ENCODE measurements at places on chromosomes 12 and 14.

- no peak for DNase-seq
Measured at GRCh38 chr12:53938326-53939140, at the start of gene HOXC13. Gene HOXC13, plus strand, starts transcription at chr12:53938831. Its CDS starts 76 bp downstream, at chr12:53938907.

DNA sequence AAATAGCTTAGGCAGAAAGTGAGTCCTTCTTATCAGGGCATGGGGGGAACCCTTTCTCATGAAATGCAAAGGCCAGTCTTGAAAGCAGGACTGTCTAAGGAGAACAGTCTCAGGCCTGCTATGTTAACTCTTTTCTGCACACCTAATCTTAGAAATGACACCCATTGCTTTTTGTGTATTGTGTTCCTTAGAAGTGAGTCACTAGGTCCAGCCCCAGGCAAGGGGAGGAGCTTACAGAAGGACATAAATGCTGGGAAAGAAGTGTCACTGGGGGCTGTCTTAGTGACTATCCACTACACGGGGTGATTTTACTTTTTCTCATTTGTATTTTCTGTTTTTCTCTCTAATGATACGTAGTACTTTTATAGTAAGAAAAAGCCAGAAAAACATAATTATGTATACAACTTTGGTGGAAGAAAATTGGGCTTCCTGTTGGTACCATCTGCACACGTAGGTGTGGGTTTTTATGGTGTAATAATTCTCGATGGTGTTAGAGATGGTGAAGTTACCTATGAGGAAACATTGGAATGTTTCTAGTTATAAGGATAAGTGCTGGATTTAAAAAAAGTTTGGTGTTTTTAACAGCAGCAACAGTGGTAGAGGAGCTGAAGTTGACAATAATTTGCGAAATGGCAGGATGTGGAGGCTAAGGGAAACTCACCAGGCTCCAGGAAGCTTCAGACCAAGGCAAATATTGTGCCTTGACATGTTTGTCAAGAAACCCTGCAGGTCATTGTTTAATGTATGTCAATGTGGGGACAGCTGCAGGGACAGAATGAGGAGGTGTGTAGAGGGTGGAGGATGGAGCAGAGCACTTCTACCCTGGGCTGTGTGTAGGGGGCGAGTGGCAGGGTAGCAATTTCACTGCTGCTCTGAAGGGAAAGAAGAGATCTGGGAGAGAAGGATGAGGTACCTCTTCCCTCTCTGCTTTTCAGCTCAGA, 214.9 kb downstream of the KTN1 start:
- no peak for DNase-seq

- no peak for DNase-seq
Measured at GRCh38 chr12:119372540-119372939, 38.0 kb downstream of the CCDC60 start.

- DNase-seq: no peak
Measured at GRCh38 chr14:68477461-68478085, 315.3 kb downstream of the ZFP36L1 start.

- no peak for DNase-seq
Measured at GRCh38 chr12:93115198-93115601, 186.1 kb upstream of the EEA1 start.

- DNase-seq: no peak
Measured at GRCh38 chr14:52355526-52355925, 41.4 kb downstream of the PTGER2 start.

- no peak for DNase-seq
Measured at GRCh38 chr14:93869427-93869826, 57.7 kb upstream of the FAM181A start.

GRCh38 chr12:132137483-132138125, 6.5 kb downstream of the DDX51 start:
- no peak for DNase-seq

- no peak for DNase-seq
Measured at GRCh38 chr14:99118946-99119345, 153.1 kb downstream of the BCL11B start.

DNA sequence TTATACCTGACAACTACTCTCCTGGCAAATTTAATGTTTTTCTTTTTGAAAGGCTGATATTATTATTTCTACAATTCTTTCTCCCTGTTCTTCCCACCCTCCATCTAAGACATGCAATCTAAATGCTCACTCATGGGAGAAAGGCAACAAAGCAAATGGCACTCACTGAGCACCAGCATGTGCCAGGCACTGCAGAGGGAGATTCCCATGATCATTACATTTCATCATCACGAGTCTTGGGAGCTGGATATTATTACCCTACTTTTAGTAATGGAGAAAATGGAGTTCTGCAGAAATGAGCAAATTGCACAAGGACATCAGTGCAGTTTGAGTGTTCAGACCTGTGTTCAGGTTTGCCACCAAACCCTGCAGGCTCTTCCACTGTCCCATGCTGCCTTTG, 27.9 kb downstream of the PPM1H start:
- DNase-seq: no peak

DNA sequence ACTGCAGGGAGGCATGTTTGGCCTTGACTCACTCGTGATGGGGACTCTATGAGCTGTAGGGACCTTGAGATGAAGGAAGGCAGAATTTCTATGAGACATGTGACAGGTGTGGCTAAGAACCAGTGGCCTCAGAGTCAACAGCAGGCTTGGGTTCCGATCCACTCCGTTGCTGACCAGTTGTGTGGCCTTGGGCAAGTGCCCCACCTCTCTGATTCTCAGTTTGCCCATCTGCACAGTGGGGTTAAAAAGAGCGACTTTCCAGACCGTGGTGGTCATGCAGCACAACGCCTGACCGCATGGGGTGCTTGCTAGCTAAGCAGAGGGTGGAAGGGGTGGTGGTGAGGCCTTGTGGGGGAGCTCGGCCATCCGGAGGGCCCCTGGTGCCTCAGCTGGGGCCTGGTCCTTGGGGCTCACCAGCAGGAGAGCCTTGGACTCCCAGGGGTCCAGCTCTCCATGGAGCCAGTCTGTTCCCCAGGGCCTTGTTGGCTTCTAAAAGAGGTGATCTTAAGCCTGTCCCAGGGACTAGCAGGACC, 18.5 kb downstream of the PAPLN start:
- no peak for DNase-seq

DNA sequence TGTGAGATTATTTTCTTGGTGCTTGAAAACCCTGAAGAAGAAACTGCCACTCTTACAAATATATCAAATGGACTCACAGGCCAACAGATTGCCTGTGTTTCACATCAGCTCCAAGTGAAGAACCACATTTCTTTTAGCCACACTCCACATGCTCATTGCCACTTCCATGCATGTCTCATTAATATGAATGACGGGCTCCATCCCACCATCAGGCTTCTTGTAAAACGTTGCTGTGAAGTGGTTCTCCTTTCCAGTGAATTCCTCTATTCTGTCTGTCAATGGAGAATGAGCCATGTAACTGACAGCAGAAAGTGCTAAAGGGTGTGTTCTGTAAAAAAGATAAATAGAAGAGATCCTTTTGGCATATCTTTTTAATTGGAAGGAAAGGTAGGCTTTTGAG, 188.2 kb upstream of the RMST start:
- DNase-seq: no peak

DNA sequence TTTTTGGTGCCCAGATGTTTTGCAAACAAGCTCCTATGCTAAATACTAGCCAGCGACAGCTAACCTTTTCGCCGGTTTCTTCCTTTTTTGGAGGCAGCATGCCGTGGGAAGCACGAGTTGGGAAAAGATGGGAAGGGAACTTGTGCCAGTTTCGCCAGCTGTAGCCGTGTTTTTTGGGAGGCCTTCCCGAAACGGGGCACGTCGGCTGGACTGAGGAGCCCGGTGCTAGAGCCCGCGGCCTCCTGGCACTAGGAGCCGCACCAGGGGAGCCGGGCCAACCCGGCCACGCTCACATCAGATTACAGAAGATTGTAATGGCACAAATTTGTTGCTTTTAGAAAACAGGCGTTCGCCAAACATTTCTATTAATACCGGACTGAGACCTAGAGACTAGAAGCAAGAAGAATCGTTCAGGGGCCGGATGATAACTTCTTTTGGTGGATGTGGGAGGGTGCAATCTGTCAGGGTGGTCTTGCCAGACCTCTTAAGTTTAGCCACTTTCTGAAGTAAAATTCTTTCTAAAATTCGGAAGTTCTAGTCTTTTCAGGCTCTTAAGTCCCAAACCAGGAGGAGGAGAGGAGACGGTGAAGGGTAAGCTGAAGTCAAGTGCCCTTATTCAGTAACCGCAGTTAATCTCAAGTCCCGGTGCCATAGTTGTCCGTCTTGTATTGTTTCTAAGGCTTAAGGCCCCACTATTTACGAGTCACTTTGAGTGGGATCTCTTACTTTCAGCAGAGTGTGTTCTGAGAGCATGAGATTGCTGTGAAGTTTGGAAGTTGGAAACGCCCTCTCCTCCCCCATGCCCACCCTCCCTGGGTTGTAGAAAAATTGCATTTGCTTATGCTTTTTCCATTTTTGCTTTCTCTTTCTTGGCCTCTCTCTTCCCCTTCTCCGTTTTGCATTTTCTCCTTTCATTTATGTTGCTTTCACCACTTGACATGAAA, 1.3 kb downstream of the RASSF3 start:
- peak; percentile 5 for DNase-seq

DNA sequence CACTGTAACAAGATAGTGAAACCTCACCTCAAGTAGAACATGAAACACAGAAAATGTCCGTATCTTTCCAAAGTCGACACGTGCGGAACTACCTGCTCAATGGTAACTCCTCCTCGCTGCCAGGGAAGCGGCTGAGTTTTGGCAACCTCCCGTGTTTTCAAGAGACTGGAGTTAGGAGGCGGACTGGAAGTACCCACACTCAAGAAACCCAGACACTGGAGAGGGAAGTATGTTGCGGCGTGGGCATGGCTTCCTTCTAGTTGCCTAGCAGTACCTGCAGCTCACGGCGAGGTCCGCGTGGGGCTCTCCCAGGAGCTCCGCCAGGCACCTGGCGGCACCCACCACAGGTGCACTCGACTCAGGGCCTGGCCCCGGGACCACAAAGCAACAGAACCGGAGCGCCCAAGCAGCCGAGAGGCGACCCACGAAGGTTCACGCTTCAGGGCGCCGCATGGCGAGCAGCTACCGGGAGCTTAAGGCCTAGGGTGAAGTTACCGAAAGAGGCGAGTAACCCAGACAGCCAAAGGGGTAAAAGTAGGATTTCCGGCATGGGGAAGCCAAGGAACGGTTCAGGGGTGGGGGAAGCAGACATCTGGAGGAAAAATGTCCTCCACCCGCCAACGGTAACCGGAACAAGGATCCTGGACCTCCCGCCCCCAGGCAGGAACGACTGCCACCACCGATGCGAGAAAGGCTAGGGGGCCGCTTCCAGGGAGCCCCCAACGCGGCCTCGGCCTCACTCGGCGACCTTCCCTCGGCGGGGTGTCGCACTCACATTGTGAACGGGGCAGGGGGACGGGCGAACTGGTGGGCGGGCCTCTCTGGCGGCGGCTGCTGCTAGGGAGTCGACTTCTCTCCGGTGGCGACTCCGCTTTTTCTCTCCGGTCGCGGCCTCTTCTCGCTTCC, 608 bp downstream of the PTGES3 start:
- no peak for DNase-seq

DNA sequence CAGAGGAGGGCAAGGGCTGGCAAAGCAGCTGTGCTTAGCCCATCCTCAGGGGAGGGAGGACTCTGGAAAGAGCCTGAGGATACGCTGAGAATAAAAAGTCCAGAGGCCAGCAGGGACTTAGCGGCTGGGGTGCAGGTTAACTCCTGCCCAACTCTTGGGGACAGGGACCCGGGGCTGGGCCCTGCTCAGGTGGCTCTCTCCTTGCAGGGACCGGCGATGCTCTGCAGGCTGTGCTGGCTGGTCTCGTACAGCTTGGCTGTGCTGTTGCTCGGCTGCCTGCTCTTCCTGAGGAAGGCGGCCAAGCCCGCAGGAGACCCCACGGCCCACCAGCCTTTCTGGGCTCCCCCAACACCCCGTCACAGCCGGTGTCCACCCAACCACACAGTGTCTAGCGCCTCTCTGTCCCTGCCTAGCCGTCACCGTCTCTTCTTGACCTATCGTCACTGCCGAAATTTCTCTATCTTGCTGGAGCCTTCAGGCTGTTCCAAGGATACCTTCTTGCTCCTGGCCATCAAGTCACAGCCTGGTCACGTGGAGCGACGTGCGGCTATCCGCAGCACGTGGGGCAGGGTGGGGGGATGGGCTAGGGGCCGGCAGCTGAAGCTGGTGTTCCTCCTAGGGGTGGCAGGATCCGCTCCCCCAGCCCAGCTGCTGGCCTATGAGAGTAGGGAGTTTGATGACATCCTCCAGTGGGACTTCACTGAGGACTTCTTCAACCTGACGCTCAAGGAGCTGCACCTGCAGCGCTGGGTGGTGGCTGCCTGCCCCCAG, 2.8 kb downstream of the B3GNT4 start:
- DNase-seq: no peak

GRCh38 chr12:119512772-119513497, 80.6 kb upstream of the TMEM233 start:
- DNase-seq: peak; percentile 43

DNA sequence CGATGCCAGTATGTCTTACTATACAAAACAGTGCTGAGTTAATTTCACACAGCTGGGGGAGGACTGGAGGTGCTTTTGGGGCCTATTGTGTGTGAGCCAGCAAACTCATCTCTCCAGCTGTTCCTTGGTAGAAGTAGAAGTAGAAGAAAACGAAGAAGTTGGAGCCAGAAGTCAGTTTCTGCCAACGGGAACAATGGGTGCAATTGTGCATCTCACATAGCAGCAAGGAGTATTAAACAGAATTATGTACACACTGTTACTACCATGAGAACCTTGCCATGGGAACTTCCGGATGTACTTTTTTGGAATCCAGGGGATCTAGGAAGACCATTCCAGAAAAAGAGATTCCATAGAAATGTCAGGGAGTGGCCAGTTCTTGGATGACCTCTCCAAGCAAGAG, 88.6 kb downstream of the VCPKMT start:
- no peak for DNase-seq

DNA sequence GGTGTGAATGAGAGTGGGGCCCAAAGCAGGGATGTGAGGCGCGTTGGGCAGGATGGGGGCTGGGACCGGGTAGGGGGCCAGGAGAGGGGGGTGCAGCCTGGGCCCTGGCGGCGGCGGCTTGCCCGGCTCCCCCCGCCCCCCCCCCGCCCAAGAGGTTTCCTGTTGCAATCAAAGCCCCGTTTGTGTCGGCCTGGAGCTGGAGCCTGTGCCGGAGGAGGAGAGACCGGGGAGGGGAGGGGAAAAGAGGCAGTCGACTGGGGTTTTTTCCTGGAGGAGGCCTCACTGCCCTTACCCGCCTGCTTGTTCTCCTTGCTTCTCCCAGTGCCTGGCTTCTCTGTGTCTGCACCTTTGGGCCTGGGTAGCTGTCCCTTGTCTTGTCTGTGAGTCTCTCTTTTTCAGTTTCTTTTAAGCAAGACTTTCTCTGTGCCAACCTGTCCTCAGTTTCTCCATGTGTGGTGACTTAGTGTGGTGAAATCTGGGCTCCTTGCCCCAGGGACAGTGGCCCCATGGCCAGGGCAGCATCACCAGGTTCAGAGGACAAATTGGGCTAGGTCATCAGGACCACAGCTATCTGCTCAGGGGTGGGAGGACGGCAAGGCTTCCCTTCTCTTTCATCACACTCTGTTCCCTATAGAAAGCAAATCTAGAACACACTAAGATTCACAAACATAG, 8.5 kb downstream of the RARG start:
- no peak for DNase-seq

DNA sequence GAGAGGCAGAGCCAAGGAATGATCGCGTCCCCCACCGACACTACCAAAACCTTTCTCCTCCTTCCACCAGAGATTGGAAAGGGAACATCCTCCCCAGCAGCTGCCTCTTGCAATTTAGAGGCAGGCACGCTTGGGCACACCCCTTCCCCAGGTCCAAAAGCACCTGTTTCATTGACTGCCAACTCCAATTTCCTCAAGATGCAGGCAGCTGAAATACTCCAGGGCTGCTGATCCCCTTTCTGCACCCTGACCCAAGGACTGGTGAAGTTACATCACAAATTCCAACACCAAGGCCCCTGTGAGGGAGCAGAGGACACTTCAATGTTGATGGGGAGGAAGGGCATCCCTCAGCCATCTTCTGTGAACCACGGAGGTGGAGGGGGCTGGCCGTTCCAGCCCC, 33.8 kb downstream of the BCL11B start:
- no peak for DNase-seq

All from neural crest cell (in vitro differentiated cells).